ENCODE measurements at places on chromosomes 11 and 22.

DNA sequence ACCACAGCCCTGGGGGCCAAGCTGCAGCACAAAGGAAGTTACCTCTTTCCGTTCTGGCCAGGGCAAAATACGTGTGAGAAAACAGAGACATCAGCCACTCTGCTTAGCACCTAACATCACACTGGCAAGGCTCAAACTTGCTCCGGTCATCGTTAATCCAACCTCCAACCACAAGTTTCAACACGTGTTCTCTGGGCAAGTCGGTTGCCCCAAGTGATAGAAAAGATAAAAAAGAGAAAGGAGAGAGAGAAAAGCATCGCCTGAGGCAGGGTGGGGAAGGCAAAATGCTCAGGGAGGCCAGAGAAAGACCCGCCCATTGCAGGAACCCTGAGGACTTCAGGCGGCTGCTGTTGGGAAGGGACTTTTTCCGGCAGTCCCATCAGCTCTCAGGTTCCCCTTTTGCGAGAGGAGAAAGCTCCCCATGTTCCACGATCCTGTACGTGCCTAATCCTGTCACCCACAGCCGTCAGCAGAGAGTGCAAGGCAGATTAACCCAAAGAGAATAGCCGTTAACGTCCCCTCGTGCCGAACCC is 18.5 kb upstream of the B4GALNT4 start:
- DNase-seq: peak; percentile 78

DNA sequence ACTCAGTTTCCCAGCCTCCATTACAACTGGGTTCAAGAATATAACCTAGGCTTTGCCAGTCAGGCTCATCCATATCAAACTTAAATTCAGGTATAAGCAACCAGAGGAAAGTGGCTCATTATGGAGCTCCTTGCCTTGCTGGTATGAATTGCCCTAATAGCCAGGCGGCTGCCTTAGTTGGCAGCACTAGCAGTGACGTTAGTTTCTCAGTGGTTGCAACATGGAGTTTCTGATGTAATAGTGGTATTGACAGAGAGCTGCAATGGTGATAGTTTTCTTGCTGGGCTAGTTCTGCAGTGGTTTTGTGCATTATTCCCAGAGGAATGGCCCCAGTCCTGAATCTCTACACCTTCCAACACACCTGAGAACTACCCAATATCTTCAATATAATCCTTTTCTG is 3.8 kb upstream of the TMEM123 start:
- DNase-seq: no peak

DNA sequence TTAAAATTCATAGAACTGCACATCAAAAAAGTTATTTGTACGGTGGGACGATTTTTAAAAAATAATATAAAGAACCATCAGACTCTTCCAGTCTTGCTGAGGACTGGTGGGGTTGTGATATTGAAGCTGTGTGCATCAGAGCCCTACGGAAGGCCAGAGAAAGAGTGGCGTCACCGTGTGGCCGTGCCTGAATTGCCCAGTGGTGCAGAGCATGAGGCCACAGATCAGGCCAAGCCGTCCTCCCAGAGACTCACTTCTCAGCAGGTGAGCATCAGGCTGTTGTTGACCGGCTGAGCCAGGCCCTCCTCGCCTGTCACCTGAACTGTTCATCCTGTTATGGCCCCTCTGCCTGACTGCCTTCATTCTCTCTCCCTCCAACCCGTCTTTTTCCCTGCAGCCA is 1013.9 kb downstream of the TBC1D22A start:
- no peak for DNase-seq

- DNase-seq: no peak
These were observed 617.1 kb downstream of the BRD1 start for GRCh38 chr22:49210606-49211005.

GRCh38 chr11:43941257-43941994 is 1.0 kb upstream of the C11orf96 start:
- no peak for DNase-seq

All from GM12878 (cell line).